ENCODE measurements at places on chromosomes 13 and 19.

GRCh38 chr19:1336079-1336684 is 47.5 kb upstream of the NDUFS7 start:
- no peak for DNase-seq

- DNase-seq: no peak
These were observed 243.5 kb downstream of the TSHZ3 start for GRCh38 chr19:31105761-31106160.

GRCh38 chr13:109568339-109568818 is 218.0 kb downstream of the IRS2 start:
- DNase-seq: no peak

DNA sequence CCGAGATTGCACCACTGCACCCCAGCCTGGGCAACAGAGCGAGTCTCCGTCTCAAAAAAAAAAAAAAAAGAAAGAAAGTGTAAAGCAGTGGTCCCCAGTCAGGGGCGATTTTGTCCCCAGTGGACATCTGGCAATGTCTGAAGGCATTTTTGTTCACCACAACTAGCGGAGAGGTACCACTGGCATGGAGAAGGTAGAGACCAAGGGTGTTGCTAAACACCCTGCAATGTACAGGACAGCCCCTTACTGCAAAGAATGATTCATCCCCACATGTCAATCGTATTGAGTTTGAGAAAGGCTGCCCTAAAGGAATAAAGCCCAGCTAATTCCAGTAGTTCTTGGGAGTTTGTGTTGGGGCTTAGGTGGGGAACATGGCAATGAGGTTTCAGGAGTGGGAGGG is 38.7 kb downstream of the CYP4F2 start:
- no peak for DNase-seq

- DNase-seq: no peak
These were observed 5.4 kb downstream of the LINGO3 start for GRCh38 chr19:2302319-2303210.

GRCh38 chr19:34962687-34963572 is 1.1 kb downstream of the ZNF792 start:
- DNase-seq: no peak

DNA sequence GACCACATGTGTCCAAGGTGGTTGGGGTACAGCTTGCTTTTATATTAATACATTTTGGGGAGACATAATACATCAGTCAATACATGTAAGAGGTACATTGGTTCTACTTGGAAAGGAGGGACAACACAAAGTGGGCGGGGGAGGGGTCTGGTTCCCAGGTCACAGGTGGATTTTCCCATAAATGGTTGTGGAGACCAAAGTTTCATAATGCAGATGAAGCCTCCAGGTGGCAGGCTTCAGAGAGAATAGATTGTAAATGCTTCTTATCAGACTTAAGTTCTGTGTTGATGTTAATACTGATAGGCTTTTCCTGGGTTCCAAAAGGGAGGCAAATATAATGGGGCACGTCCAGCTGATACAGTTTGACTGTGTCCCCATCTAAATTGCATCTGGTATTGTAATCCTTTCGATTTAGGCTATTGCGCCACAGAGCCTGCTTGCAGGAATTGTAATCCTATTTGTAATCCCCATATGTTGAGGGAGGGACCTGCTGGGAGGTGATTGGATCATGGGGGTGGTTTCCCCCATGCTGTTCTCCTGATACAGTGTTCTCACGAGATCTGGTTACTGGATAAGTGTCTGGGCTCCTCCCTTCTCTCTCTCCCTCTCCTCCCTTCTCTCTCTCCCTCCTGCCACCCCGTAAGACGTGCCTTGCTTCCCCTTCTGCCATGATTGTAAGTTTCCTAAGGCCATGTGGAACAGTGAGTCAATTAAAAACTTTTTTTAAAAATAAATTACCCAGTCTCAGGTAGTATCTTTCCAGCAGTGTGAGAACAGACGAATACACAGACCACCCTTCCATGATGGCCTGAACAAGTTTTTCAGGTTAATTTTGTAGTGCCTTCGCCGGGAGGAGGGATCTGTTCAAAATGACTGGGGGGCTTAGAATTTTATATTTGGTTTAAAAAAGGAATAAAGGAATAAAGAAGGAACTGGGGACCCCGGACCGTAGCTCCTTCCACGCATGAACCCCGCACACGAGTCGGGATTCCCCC is 44.9 kb downstream of the ZNF823 start:
- no peak for DNase-seq

DNA sequence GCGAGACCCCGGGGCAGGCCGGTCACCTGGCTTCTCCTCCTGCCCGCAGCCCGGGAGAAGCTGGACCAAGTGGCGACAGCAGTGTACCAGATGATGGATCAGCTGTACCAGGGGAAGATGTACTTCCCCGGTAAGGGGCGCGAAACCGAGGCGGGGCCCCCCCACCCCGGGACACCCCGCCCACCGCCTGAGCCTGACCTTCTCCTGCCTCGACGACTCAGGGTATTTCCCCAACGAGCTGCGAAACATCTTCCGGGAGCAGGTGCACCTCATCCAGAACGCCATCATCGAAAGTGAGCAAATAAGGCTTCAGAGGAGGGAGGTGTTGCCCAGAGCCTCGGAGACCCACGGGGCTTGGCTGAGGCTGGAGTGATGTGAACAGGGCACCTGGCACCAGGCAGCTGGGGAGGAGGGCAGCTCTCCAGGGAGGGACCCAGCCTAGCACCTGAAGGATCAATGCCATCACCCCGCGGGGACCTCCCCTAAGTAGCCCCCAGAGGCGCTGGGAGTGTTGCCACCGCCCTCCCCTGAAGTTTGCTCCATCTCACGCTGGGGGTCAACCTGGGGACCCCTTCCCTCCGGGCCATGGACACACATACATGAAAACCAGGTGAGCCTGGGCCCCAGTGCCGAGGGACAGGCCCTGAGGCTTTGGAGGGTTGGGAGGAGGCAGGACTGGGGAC is 629 bp downstream of the IZUMO4 start:
- no peak for DNase-seq

DNA sequence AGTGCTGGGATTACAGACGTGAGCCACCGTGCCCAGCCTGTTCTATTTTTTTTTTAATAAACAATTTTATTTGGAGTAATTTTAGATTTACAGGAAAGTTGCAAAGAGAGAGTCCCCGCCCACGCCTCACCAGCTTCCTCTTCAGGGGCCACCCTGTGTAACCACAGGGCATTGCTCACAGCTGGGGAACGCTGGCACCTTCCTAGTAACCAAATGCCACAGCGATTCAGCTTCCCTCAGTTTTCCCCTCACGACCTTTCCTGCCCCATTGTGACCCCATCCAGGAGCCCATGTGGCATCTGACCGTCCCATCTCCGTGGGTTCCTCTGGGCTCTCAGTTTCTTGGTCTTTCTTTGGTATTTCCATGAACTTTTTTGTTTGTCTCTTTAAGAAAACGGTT is 83.9 kb downstream of the GNG7 start:
- DNase-seq: peak; percentile 59

- DNase-seq: no peak
These were observed 57.2 kb downstream of the CHST8 start for GRCh38 chr19:33678796-33679585.

DNA sequence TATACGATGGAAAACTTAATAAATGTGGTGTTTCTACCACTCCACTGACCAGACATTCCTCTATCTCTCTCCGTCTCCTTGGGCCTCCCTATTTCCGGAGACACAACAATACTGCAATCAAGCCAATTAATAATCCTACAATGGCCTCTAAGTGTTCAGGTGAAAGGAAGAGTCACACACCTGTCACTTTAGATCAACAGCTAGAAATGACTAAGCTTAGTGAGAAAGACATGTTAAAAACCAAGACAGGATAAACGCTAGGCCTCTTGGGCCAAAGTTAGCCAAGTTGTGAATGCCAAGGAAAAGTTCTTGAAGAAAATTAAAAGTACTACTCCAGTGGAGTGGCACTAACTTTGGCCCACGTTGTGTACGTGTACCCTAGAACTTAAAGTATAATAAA is 22.5 kb downstream of the ZDHHC20 start:
- no peak for DNase-seq

GRCh38 chr13:98687319-98687718 is 65.2 kb downstream of the SLC15A1 start:
- DNase-seq: no peak

DNA sequence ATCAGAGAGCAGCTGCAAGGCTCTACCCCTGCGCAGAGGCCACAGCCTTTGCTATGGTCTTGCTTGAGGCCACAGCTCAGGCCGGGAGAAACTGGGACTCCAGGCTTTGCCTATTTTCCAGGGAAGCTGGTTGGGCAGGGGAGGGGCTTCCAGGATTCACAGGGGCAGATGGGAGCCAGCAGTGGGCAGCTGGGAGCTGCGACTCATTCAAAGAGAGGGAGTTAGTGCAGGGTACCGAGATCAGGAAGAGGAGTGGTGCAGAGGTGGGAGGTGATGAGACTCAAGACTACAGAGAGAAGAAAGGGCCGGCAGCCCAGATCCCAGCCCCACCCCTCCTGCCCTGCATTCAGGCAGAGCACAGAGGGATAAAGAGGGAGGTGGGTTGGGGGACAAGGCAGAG is 12.1 kb downstream of the ADGRE5 start:
- DNase-seq: no peak

GRCh38 chr13:73720216-73720840 is 413.9 kb downstream of the KLF12 start:
- DNase-seq: no peak

DNA sequence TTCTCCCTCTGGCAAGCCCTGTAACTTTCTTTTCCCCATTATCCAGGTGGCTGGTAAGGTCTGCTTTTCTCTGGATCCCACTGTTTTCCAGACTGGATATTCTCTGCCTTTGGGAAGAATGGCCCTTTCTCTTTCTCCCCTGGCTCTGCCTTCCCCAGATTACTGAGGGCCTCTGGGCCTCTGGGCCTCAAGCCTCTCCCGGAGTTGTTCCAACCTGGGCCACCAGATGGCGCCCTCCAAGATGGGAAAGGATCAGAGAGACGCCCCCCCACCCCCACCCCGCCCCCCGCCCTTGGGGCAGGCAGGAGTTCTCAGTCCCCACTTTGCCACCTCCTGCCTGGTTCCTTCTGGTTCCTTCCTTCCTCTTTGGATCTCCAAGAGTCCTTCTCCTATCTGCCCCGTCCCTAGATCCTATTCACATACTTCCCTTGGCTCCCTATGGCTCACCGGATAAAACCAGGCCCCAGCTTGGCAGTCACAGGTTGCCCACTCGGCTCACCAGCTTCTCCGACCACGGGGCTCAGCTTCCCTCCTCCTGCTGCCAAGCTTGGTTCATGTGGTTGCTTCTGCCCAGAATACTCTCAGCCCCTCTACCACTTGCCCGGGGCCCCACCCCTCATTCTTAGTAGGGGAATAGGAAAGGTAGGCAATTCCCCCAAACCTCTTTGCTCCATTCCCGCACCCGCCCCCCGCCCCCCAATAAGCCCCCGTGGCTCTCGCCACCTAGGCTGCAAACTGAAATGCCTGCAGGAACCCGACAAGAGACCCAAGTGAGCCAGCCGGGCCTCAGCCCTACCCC is 13.1 kb downstream of the EPS8L1 start:
- peak; percentile 77 for DNase-seq

DNA sequence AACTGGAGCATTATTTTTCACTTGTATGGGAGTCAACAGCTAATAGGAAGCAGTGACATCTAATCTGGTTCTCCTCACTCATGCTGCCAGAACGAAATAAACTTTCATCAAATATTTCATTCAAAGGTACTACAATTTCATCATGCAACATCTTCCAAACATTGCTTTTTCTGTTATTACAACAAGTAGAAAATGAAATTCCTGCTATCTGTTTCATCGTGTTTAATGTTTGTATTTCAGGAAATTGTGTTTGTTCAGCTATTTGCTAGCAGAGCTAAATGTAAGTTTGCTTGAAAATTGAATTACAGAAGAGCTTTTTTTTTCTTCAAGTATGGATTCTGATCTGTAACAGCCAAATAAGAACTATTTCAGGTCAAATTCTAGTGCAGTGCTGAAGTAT is 90.1 kb downstream of the SLITRK6 start:
- DNase-seq: no peak

GRCh38 chr19:14433554-14434501 is 722 bp downstream of the PKN1 start:
- DNase-seq: peak; percentile 50

GRCh38 chr13:75685239-75685697 is 49.1 kb downstream of the LMO7 start:
- DNase-seq: no peak

GRCh38 chr19:2957160-2957559 is 12.4 kb upstream of the ZNF77 start:
- no peak for DNase-seq

DNA sequence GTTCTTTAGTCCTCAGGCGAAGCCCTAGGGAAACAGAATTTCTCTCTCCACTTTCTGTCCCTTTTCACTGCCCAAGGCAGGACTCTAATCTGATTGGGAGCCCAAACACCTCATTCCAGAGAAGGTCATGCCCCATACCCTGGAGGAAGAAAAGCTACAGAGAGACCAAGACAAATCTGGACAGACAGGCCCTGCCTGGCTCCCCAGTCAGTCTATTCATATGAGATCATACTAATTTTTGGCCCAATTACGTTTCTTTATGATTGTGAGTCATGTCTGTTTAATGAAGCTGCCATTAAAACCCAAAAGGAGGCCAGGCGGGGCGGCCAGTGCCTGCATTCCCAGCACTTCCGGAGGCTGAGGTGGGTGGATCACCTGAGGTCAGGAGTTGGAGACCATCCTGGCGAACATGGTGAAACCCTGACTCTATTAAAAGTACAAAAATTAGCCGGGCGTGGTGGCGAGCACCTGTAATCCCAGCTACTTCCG is 3.3 kb upstream of the AP3D1 start:
- no peak for DNase-seq

- no peak for DNase-seq
These were observed 2.4 kb downstream of the AURKC start for GRCh38 chr19:57233207-57233606.

DNA sequence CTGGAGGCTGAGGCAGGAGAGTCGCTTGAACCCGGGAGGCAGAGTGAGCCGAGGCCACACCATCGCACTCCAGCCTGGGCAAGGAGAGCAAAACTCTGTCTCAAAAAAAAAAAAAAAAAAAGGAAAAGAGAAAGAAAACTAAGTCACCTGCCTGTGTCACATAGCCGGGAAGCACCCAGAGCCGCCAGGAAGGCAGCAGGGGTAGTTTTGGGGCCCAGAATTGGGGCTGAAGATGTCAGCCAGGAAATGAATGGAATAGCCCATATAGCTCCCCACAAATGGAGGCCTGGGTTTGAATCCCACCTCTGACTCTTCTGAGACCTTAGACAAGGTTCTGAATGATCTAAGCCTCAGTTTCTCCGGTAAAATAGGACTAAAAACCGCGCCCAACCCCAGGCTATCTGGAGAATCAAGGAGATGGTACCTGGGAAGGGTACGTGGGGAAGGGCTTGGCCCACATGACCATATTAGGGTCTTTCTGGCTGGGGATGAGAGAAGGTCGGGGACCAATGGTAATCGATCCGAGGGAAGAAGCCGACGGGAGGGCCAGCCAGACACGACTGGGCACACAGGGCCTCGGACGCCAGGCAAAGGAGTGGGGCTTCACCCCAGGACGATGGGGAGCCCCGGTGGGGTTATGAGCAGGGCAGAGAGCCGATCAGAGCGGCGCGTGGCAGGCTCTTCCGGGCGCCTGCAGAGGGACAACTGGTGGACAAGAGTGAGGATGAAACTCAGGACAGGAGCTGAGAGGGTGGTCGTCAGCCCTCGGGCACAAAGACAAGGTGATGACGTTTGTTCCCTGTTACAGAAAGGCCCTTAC is 14.4 kb downstream of the CCDC124 start:
- DNase-seq: peak; percentile 27
